ENCODE measurements at places on chromosomes 2 and 18.

- DNase-seq: no peak
Measured at GRCh38 chr2:159933727-159934049, 128.7 kb downstream of the PLA2R1 start.

- no peak for DNase-seq
Measured at GRCh38 chr2:229050133-229050532, 221.0 kb downstream of the PID1 start.

- no peak for DNase-seq
Measured at GRCh38 chr2:192407692-192408091, 213.0 kb upstream of the TMEFF2 start.

DNA sequence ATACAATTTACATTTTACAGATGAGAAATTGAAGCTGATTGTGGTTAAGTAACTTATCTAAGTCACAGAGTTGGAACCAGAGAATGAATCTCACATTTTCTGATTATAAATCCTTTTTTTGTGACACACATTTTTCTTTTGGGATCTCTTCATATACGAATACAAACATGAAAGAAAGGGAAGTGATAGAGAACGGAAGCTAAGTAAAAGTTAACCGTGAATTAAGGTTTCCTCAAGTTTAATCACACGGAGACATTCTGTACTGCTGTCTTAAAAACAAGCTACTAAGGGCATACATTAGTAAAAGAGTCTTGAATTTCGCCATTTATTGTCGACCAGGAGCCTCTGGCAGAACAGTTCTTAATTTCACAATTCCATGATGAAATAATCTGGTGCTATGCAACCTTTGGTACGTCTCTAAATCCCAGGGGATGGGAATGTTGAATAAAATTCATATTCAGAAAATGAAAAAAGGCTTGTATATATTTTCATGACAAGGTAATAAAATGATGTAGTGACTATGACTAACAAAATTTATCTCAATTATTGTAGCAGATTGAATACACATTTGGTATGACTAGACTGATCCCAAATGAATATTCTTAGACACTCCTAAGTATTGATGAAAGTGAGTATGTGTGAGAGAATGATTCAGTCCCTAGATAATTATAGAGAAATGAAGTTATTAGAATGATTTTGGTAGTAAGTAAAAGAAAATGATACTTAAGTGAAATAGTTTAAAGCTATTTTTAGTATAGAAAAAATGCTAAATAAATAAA is 40.3 kb upstream of the ZSWIM2 start:
- DNase-seq: no peak

DNA sequence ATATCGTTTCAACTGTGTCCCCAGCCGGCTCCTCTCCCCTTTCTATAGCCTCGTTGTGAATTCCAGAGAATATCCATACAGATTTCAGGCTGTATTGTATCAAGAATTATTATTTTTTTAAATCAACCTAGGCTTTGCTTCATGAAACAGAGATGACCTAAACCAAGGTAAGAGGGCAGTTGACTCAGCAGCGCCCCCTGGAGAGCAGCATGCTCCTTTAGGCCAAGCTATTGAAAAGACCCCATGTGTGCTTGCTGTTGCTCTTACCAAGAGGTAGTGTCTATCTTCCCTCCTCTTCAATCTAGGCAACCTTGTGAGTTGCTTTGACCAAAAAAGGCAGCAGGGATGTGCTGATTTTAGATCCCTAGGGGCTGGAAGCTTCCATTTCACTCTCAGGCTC is 426.7 kb upstream of the SMIM21 start:
- no peak for DNase-seq

- DNase-seq: no peak
Measured at GRCh38 chr2:123913143-123913735, 111.8 kb upstream of the CNTNAP5 start.
